HFFc6 (cell line): ENCODE measurements at places on chromosomes 7 and 10.
A peak's percentile ranks its signal among the peaks of the same experiment; 100 is the strongest.

- DNase-seq, result peak; percentile 49
These were observed 187.2 kb upstream of the CSTF2T start for GRCh38 chr10:51886438-51887068.

GRCh38 chr7:47444376-47445098 is 137.4 kb downstream of the TNS3 start:
- peak; percentile 24 for DNase-seq

GRCh38 chr10:123995461-123996131 is 97.8 kb downstream of the CHST15 start:
- peak; percentile 90 for DNase-seq

GRCh38 chr10:94213001-94213530 is 149.7 kb downstream of the NOC3L start:
- DNase-seq, result no peak

GRCh38 chr10:31677195-31678138 is 251.2 kb downstream of the ARHGAP12 start:
- no peak for DNase-seq

DNA sequence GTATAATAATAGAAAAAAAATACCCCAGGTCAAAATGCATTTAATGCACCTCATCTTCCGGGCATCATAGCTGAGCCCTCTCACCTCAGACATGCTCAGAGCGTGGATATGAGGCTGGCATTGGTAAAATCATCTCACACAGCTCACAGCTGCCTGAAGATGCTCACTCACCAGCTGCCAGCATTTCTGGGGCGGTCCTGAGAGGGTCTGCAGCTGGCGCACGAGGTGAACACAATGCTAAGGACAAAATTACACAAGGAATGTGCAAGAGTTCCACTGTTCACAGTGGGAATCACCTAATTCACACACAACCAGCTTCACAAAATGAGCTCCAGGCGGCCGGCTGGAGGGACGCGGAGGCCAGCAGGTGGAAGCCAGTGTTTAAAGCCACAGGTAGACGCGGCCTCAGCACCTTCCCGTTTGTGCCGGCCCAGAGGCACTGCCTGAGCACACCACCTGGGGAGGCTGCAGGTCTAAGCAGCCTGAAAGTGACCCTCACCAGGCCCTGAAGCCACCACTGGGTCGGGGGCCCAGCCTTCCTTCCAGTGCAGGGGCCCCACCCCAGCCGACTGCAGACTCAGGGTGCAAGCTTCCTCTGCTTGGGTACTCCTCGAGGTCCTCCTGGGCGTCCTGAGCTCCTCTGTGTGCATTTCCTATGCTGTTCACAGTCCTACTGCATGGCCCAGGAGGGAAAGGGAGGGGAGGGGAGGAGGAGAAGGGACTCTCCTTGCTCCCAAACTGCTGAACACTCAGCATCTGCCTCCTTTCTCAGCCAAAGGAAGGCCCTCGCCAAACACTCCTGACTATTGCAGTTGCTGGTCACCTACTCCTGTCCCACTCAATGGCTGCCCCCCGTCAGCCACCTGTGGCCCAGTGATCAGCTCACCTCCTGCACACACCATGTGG is 61.2 kb upstream of the FAM20C start:
- DNase-seq, result no peak

DNA sequence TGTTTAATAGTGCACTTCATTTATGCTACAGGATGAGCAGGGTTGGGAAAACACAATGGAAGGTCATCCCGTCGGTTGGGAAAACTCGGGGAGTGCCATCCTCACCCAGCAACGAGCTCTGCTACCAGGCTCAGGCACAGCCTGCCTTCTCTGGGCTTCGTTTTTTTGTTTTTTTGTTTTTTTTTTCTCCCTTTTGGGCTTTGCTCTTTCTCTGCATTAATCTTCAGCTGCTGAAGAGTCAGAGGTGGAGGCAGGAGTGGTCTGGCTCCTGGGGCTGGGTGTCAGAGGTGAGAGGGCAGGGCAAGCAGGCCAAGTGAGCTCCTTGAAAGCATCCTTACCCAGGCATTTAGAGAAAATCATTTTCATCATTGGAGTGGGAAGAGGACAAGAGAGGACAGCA is 11.5 kb downstream of the ZNF3 start:
- no peak for DNase-seq

DNA sequence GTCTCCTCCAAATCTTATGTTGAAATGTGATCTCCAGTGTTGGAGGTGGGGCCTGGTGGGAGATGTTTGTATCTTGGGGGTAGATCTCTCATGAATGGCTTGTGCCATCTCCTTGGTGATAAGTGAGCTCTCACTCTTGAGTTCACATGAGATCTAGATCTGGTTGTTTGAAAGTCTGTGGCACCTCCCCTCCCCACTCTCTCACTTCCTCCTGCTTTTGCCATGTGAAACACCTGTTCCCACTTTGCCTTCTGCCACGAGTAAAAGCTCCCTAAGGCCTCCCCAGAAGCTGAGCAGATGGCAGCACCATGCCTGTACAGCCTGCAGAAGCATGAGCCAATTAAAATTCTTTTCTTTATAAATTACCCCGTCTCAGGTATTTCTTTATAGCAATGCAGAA is 23.5 kb downstream of the TMEM229A start:
- no peak for DNase-seq

DNA sequence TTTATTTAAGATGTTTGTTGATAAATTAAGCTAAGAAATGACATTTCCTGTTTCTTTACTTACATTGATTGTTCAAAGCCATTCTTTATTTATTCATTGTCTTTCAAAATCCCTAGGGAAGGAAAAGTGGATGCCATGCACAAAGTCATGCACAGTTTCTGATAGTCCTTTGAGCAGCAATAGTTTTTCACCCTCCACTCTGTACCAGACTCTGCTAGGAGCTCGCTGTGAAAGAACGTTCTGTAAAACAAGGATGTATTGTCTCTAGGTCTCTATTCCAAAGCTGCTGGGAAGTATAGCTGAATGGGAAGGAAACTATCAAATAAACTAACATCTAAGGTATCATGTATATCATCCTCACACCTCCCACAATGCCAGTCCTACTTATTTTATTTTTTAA is 7.8 kb upstream of the NOC3L start:
- DNase-seq, result no peak

- DNase-seq, result no peak
These were observed 49.8 kb downstream of the SLC29A4 start for GRCh38 chr7:5332579-5332978.

- peak; percentile 43 for DNase-seq
These were observed 1139.4 kb downstream of the XPNPEP1 start for GRCh38 chr10:108783897-108784296.

- peak; percentile 24 for DNase-seq
These were observed 13.2 kb upstream of the TRA2A start for GRCh38 chr7:23544913-23545354.

DNA sequence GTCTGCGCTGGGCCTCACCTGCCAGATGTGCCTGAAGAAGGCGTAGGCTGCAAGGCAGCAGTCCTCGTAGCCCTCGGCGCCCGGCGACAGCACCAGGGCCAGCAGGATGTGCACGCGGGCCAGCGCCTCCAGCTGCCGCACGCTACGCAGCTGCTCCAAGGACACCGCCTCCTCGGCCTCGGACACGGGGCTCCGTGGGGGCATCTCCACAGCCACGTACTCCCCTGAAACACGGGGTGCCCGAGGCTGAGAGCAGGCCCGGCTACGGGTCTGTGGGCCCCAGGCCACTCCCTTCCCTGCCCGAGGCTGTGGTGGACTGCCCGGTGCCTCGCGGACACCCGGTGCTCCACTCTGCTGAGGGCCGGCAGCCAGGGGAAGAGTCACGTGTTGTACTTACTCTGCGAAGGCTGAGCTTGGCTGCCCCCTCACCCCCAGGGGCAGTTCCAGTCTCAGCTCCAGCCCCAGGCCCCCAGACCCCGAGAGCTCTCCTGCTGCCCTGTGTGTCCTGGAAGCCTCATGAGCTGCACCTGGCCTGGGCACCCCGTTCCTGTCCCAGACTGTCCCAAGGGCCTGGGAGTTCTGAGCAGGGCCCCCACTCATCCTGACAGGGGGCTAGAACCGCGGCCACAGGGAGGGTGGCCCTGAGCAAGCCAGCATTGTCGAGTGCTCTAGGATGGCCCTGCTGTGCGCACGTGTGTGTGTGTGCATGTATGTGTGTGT is 62.8 kb downstream of the CFAP46 start:
- DNase-seq, result no peak

GRCh38 chr10:11513727-11514126 is 97.7 kb downstream of the USP6NL start:
- no peak for DNase-seq

DNA sequence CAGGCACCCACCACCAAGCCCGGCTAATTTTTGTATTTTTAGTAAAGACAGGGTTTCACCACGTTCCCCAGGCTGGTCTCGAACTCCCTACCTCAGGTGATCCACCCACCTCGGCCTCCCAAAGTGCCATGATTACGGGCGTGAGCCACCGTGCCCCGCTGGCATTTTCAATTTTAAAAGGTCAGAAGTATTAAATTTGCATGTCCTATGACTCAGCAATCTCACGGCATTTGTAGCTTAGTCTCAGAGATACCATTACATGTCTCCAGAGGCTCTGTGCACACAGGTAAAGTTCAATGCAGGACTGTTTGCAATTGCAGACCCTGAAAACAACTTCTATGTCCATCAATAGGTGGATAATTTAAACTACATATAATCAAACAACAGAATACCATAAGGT is 99.2 kb downstream of the DLG5 start:
- no peak for DNase-seq

- no peak for DNase-seq
These were observed 215.3 kb downstream of the DGKB start for GRCh38 chr7:14687241-14687640.

- DNase-seq, result no peak
These were observed 74.2 kb upstream of the ZNF716 start for GRCh38 chr7:57375783-57376182.

DNA sequence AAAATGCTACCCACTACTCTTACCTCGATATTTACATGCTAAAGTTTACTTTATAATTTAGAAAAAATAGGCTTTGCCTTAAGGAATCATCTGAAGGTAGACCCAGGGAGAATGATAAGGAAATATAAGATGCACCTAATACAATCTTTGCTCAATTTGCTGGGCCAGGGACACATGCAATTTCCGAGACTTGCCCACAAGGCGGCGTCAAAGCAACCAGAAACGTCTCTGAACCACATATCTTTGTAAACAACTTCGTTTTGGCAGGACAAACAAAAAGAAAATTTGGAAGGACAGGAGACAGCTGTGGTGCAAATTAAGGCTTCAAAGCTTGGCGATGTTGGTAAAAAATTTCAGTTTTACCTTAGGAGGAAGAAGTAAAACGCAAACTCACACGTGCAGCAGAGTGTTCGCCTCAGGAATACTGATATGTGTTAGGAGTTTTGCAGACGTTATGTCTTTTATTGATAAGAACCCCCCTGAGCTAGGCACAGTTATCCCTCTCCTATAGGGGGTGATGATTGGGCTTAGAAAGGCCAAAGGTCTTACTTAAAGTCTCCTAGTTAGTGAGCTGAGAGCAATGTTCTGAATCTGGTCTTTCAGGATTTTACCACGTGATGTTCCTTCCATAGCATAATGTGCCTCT is 134.3 kb downstream of the PRKCQ start:
- peak; percentile 13 for DNase-seq

DNA sequence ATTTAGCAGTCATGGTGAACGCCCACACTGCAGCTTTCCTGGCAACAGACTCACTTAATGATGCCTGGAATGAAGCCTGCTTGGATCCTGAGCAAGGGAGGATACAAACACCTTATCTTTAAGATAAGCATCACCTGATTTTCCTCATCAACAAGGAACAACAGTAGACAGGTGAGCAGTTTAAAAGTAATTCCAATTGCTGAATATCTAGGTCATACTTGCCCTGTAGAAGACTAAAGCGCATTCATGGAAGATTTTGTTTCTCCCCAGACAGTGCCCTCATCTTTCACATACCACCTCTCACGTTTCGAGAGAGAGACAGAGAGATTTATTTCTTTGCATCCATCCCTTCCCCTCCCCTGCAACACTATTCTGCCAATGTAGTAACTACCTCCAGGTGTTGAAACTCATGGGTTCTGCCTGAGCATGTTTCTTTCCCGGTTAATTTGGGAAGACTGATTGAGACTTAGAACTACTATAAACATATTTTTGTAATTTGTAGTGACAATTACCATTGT is 660.7 kb downstream of the PARD3 start:
- DNase-seq, result no peak

DNA sequence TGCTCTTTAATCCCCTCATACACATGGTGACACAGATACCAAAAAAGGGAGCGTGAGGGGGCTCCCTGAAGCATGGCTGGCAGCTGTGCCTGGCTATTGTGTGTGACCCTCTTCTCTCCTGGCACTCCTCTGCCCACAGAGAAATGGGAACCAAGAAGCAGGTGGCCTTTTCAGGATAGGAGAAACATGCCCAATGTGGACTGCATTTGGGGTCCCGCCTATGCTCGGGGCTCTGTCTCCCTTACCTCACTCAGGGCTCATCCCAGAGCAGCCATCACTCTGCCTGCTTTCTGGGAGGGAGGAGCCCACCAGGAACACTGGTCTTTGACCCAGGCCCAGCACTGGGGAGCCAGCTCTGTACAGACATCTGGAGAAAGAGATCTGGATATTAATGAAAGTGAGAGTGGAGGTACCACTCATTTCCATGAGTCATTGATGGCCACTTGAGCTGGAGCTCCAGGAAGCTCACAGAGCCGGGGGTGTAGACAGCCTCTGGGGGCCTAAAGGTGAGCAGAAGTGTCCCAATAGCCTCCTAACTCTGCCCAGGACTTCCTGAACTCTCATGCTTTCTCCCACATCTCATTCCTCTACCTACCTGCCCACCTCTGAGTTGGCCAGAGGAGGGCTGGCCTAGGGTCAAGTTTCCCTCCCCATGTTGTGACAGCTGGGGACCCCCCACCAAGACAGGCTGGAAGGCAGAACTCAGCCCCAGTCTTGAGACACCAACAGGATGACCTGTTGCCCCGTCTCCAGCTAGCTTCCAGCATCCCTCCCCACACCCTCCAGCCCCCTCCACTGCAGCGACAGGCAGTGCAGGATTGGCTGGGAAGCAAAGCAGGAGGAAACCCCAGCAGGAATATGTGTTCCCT is 42.6 kb downstream of the DRGX start:
- DNase-seq, result no peak

DNA sequence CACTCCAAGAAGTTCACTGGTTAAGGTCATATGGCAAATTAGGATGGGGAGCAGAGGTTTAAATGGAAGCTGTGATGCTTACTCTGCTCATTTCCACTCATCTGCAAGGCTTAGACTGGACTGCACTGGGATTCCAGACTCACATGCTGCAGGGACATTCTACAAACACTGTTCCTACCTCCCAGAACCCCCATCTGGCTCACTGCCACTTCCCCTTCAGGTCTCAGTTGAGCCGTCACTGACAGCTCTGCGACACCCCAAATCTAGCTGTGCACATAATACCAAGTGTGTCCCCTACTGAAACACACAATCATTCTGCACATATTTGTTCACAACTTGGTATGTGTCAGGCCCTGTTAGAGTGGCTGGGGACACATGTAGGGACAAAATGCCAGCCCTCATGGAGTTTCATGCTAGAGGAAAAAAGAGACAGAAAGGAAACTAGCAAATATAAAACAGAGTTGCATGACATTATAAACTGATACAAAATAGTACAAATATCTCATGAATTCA is 5.4 kb downstream of the PRKCQ start:
- no peak for DNase-seq

GRCh38 chr10:93712593-93712992 is 10.2 kb upstream of the FRA10AC1 start:
- no peak for DNase-seq
